ENCODE measurements at places on chromosomes 6 and 20. TPM values are rescaled to one million over a fixed set of nuclear protein-coding genes. Genes with fewer than 3 reads are reported as not detected.

- ATAC-seq: no peak
Measured at GRCh38 chr6:154916857-154917256, 78.3 kb upstream of the TIAM2 start.

The TRDN gene
- total RNA-seq: not detected

DNA sequence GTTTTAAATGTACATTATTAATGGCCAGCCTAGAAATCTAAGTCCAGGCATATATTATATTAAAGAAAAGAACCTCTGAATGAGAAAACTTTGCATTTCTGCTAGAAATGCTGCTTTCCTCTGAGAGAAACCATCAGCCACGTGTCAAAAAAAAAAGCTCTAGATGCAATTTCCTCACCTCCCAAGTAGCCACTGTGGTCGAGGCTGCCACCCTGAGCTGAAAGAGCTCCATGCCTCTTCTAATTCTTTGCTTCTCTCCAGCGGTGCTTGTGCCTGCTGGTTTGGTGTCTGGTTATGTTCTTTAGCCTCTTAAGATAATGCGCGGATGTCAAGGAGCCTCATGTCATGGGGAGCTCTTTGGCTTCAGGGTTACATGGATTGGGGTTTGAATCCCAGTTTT, 316.0 kb downstream of the TFAP2C start:
- no peak for ATAC-seq

DNA sequence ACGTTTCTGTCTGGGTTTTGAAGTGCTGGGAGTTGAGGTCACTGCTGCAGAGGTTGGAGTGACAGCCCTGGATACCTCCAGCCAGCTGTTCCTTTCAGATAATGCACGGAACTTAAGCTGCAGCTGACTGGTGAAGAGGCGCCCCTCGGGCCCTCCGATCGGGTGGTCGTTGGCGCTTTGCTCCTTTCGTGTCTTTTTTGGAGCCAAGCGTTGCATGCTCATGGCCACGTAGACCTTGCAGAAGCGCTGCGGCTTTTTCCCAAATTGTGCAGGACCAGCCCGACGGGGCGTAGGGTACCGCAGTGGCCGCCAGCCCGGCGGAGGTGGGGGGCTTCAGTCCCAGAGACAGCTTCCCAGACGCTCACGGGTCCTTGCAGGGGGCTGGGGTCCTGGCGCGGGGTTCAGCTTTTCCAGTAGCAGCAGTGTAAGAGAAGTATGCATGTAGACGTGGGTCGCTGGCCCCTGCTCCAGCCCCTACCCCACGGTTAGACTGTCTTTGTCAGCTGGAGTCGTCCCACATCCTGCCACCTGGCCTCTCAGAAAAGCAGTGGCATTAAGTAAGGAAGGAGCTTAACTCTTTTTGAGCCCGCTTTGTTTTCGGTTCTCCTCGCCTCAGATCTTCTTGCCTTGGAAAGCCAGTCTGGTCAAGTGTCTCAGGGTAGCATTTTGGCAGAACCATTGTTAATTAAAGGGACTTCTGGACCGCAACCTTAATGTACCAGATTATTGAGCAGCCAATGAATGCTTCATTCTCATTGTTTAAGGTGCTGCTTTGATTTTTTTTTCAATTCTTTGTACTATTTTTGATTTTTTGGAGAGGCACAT, 838 bp downstream of the TNFAIP3 start:
- no peak for ATAC-seq

- no peak for ATAC-seq
Measured at GRCh38 chr6:104601131-104601651, 258.5 kb downstream of the HACE1 start.

DNA sequence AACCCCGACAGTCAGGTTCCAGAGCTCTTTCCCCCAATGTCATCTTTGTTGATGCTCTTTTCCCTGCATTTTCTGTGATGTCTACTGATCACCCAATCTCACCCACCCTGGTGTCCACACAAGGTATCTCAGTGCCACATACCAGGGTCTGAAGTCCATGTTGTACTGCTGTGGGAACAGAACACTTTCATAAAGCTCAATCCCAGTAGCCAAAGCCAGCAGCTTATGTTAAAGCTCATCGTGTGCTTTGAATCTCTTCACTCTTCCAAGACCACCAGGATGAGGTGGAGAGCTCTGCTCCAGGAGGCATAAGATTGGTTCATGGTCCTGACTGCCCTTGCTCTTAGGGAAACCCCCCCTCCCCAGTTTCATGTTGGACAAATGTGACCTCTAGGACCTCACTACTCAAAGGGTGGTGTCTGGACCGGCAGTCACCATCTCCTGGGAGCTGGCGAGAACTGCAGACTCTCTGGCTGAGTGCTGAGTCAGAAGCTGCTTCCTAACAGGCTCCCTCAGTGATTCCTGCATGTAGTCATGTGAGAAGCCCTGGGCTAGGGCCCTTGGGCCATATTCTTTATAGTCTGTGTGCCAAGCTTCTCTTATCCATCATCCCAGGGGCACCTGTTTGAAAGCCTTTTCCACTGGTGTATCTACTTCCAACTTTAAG, 13.4 kb upstream of the CPNE5 start:
- no peak for ATAC-seq

DNA sequence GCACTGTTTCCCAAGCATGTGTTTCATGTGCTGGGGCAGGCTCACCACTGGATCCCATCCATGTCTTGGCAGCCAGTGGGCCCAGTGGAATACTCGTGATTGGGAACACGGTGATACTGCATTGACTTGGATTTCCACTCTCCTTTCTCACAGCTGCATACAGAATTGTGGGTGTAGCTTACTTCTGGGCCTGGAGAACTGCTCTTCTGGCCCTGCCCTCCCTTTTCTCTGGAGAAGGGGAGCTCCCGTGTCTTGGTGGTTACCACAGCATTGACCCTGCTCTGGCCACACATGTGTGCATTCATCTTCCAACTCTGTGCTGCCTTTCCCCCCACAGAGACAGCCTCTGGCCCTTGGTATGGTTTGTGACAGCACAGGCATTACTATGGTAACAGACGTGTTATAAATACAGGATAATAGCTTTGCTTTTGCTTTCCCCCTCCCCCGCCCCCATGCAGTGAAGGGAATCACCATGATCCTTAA, 21.6 kb downstream of the SOBP start:
- ATAC-seq: peak; percentile 77

The YWHAB gene
- 141 TPM for total RNA-seq

- ATAC-seq: no peak
Measured at GRCh38 chr20:3698591-3699001, 13.8 kb downstream of the SIGLEC1 start.

DNA sequence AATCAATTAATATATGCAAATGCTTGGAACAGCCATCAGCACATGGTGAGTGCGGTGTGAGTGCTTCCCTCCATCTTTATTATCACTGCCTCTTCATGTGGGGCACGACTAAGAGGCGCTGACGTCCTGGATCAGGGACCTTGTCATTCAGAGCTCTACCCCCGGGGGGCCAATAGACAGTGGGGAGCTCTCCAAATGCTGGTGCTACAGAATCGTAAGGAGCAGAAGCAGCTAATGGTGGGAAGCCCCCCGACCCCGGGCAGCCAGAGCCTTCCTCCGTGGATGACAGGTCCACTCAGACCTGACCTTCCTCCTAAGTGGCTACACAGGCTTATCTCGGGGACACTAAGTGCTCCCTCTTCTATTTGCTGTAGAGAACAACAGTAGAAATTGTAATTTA, 257.5 kb upstream of the PMEPA1 start:
- no peak for ATAC-seq

The FAM184A gene
- total RNA-seq: 25.5 TPM

DNA sequence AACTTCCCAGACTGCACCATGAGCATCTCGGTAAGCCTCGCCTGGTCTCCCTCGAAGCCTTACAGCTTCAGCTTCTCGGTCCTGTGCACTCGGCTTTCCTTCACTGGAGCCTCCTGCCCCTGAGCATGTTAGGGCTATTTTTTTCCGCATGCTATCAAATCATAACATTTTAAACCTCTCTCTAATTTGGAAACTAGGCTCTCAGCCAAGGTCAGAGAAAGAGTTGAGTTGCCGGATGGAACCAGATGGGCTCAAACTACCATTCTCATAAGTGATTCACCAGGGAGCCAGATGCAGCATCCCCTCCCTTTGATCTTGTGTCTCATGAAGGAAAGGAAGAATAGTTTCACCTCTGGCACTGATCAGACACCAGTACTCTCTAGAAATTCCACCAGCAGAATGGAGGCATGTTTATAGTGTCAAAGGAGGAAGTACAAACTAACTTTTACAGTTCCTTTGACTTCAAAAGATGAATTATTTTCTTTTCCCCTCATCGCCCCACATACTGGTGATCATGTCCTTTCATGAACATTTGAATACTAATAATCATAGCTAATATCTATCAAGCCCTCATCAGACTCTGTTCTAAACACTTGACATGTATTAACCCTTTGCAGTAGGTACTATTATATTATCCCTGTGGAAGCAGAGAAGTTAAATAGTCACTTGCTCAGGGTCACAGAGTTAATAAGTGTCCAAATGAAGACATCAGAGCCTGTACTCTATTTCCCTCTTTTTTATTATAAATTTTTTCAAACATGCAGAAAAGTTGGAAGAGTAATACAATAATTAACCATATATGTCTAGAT, 46.7 kb downstream of the MAP1LC3A start:
- ATAC-seq: peak; percentile 58

The PAX1 gene
- total RNA-seq: not detected

The DSN1 gene
- 5.7 TPM for total RNA-seq

DNA sequence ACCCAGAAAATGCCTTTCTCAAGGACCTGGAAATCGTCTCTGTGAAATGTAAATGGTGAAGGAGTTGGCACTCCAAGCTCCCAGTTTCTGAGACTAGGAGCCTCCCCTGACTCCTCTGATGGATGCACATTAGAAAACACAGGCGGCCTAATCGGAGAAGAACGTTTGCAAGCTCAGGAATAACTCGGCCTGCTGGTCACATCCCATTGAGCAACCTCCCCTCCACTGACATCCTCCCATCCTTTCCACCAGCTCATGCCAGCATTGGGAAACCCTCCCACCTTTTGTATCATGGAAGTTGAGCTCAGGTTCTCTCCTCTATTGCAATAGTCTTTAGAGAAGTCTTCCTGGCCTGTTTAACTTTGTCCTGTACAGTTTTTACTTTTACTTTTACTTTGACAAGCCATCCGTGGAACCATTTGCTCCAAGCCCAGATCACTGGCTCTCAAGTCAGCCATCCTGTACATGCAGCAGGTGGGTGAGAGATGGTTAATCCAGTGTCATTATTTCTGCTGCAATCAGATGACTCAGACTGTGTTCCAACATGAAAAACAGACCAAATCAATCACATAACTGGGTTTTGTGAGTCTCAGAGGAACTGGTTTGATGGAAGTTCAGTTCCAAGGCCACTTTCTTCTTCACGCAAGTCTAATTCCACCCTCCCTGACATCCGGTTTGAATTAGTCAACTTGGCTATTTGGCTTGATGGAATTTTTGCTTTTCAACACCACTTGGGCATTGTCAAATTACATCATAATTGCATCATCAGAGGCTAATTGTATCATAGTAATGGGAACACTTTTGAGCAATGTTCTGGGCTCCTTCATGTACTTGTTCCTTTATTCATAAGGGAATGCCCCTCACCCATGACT, 619.4 kb upstream of the CDH4 start:
- peak; percentile 76 for ATAC-seq

- no peak for ATAC-seq
Measured at GRCh38 chr20:10965936-10966470, 292.2 kb upstream of the JAG1 start.

The SPATS1 gene
- total RNA-seq: not detected

The TNFAIP3 gene
- 19.2 TPM for total RNA-seq

- ATAC-seq: no peak
Measured at GRCh38 chr6:140440223-140440835, 1065.9 kb upstream of the CITED2 start.

The RFX6 gene
- not detected for total RNA-seq

DNA sequence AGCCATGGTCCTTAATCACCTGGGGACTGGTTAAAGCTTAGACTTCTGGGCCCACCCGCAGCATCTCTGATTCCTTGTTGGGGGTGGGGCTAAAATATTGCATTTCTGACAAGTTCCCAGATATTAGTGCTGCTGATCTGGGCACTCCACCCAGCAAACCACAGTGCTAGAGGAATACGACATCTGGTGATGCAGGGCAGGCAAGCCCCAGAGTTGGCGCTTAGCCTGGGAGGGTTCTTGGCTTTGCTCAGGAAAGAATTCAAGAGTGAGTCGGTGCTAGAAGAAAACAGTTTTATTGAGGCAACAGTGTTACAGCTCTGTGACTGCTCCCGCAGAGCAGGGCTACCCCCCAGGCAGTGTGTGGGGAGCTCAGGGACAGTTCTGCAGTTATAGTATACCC, 210.7 kb downstream of the TFAP2C start:
- ATAC-seq: no peak

The CD83 gene
- total RNA-seq: 4.3 TPM

The JPH2 gene
- 442 TPM for total RNA-seq

DNA sequence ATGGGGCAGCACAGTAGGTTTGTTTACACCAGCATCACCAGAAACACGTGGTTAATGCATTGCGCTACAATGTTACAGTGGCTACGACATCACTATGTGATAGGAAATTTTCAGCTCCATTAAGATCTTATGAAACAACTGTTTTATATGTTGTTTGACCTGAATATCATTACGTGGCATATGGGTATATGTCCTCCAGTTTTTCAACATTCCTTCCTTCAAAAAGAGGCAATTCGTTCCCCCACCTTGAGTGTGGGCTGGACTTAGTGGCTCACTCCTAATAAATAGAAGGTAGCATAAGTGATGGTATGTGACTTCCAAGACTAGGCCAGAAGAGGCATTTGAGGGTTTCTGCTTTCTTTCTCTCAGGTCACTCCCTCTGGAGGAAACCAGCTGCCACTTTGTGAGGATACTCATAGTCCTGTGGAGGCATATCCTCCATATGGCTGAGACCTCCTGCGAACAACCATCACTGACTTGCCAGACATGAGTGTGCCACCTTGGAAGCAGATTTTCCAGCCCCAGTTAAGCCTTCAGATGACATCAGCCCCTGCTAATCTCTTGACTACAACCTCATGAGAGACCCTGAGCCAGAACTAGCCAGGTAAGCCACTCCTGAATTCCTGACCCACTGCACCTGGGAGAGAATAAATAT, 2.3 kb upstream of the TRAM2 start:
- no peak for ATAC-seq

DNA sequence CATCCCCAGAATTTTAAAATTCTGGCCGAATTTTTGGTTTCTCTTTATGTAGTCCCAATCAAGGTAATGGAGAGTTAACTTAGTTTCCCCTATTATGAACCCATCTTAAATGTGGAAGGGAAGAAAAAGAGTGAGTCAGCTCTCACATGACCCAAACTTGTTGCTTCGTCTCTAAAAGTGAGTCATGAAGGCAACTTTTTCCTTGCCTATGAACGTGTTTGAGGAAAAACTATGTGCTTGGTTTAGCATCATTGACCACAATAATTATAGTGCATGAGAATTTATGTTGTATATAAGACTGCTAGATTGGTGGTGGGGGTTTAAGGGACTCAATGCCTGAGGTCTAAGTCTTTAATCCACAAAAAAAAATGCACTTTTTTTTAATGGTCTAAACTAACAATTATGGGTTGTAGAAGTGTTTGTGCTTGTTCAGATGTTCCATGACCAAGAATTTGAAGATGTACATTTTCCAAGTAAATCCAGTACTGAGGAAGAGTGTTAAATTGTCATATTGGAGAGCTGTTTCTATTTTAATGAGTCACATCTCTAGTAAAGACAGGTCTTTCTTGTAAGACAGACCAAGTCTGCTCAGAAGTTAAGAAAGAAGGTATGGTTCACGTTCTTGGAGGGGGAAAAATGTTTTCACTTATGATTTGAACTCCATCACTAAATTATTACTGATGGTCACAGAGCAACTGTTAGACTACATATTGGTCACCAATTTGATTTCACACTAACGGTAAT, 409.9 kb upstream of the MARCKS start:
- ATAC-seq: peak; percentile 74

The MYLK4 gene
- 1.2 TPM for total RNA-seq

GRCh38 chr6:10174761-10175160, 240.1 kb downstream of the TFAP2A start:
- ATAC-seq: no peak

All from gastroesophageal sphincter (tissue), 4 donors.